Stomach (tissue), 19 donors: ENCODE measurements at places on chromosomes 6 and 20.

- DNase-seq: peak; percentile 13
Observed at GRCh38 chr6:140105857-140106256, 731.4 kb upstream of the CITED2 start.

DNA sequence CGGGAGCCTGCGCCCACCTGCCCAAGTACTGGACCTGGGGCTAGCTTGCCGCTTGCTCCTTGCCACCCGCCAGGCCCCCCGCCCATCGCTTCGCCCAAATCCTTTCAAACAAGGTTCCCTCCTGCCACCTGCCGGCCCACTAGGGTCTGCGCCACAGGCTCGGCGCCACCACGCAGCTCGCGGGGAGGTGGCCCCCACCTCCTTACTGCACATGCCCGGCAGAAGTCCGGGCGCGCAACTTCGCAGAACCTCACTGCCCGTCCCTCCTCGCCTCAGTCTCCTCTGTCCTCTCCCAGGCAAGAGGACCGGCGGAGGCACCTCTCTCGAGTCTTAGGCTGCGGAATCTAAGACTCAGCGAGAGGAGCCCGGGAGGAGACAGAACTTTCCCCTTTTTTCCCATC is 11.2 kb downstream of the GNAS-AS1 start:
- DNase-seq: peak; percentile 73

DNA sequence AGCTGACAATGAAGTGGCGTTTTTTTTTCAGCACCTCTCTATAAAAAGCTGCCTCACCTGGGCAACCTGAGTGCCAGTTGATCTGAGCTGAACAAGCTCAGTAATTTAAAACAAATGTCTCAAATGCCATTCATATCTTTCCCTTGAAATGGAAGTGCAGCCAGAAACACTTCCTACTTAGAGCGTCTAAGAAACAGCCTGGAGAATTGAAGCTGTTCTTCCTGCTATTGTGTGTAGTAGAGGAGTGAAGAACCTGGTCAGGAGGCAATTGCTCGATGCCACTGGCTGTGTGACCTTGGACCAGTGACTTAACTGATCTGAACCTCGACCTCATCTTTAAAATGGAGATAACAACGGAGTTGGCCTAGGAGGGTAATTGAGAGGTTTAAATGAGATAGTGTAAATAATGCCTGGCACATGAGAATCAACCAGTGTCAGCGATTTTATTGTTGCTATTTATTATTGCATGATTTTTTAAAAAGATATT is 95.4 kb upstream of the FOXQ1 start:
- no peak for DNase-seq

- peak; percentile 44 for DNase-seq
Observed at GRCh38 chr6:39273406-39273821, 40.8 kb downstream of the KCNK17 start.

- DNase-seq: no peak
Observed at GRCh38 chr20:1388253-1388652, 4.6 kb downstream of the FKBP1A start.
